Upper lobe of left lung (tissue), 6 donors: ENCODE measurements at places on chromosomes 2 and 18.

DNA sequence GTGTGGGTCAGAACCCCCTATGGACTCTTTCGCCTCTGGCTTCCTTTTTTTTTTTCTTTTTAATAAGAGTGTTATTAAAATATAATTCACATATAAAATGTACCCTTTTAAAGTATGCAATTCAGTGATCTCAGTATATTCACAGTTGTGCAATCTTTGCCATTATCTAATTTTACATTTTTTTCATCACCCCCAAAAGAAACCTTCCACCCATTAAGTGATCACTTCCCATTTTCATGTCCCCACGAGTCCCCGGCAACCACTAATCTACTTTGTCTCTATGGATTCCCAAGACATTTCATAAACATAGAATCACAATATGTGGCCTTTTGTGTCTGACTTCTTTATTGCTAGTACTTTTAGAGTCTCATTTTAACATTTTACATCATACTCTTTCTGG lies 38.7 kb upstream of the ANXA4 start:
- H3K27me3 ChIP-seq = no peaks in the 10 kb centered on the region
- H3K36me3 ChIP-seq = no peaks in the 10 kb centered on the region
- no peaks in the 10 kb centered on the region for H3K4me1 ChIP-seq
- DNase-seq = no peak

GRCh38 chr18:13265008-13265910 lies 46.7 kb downstream of the LDLRAD4 start:
- no peak overlapping the region for H3K4me3 ChIP-seq
- no peak overlapping the region for H3K27ac ChIP-seq
- H3K27me3 ChIP-seq = no peaks in the 10 kb centered on the region
- no peak for DNase-seq
- H3K4me1 ChIP-seq = peaks cover 23% of the 10 kb centered on the region
- H3K36me3 ChIP-seq = no peaks in the 10 kb centered on the region

- peaks cover 54% of the 10 kb centered on the region for H3K36me3 ChIP-seq
- peak overlapping the region; percentile 65 for H3K27ac ChIP-seq
- no peak overlapping the region for H3K4me3 ChIP-seq
- peaks cover 48% of the 10 kb centered on the region for H3K4me1 ChIP-seq
- no peak for DNase-seq
These were observed 3.2 kb downstream of the GPBAR1 start for GRCh38 chr2:218263817-218264641.

DNA sequence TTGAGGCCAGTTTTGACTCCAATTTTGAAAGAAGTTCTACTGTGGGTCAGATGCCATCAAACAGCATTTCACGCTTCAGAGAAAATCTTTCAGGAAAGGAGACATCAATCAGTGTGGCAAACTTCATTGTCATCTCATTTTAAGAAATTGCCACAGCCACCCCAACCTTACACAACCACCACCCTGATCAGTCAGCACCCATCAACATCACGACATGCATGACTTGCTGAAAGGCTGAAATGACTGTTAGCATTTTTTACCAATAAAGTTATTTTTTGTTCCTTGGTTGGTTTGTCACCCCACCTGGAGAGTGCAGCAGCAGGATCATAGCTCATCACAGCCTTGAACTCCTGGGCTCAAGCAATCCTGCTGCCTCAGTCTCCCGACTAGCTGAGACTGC lies 10.4 kb downstream of the DNAJC10 start:
- no peaks in the 10 kb centered on the region for H3K27me3 ChIP-seq
- no peaks in the 10 kb centered on the region for H3K4me1 ChIP-seq
- peaks cover 7% of the 10 kb centered on the region for H3K36me3 ChIP-seq
- H3K27ac ChIP-seq = no peak overlapping the region
- H3K4me3 ChIP-seq = no peak overlapping the region
- DNase-seq = no peak

GRCh38 chr2:28717339-28717758 lies 34.3 kb upstream of the PPP1CB start:
- H3K36me3 ChIP-seq = no peaks in the 10 kb centered on the region
- DNase-seq = peak; percentile 92
- H3K27me3 ChIP-seq = no peaks in the 10 kb centered on the region
- peak overlapping the region; percentile 86 for H3K27ac ChIP-seq
- peaks cover 19% of the 10 kb centered on the region for H3K4me1 ChIP-seq
